ENCODE measurements at places on chromosomes 5 and 9.

GRCh38 chr5:4191703-4192102 lies 596.1 kb downstream of the IRX1 start:
- no peak for DNase-seq

DNA sequence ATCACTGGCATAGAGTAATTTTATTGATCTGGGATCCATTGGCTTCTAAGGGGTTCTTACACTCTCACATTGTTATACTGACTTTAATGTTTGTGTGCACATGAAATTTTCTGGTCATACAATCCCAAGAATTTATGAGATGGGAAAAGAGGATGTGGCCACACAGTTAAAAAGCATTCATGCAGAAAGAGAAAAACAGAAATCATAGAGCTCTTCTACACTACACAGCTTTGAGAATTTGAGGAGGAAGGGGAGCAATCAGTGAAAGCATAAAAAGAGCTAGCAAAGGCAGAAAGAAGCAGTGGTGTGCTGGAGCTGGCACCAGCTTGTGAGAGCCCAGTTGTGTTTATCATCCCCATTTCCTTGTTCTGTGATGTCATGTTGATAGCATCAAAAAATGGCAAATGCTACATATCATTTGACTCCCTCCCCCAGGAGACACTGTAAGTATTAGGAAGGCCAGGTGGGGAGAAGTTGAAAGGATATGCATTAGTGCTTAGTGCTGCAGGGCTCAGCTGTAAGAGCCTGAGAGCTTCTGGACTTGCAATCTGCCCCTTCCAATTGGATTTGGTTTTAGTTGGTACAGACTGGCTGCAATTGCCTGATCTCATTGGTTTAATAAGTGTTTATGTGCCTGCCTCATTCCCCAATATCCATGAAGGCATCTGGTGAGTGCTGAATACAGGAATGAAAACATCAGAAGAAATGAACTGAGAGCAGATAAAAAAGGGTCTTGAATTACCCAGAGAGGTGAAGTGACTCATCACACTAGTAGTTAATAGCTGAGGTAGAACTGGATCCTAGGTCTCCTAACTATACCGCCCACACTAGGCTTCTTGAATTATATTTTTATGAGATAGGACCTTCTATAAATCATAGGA lies 30.9 kb downstream of the RHOBTB3 start:
- no peak for DNase-seq

- no peak for DNase-seq
Measured at GRCh38 chr9:69932901-69933300, 110.7 kb upstream of the MAMDC2 start.

GRCh38 chr9:135693265-135693664 lies 6.0 kb downstream of the SOHLH1 start:
- no peak for DNase-seq

- DNase-seq = no peak
Measured at GRCh38 chr5:51622161-51622790, 239.0 kb downstream of the ISL1 start.

- no peak for DNase-seq
Measured at GRCh38 chr9:14671377-14671776, 21.9 kb downstream of the ZDHHC21 start.

GRCh38 chr5:147671365-147671764 lies 111.2 kb downstream of the JAKMIP2 start:
- DNase-seq = no peak

GRCh38 chr5:178532666-178533065 lies 57.5 kb downstream of the COL23A1 start:
- DNase-seq = no peak

DNA sequence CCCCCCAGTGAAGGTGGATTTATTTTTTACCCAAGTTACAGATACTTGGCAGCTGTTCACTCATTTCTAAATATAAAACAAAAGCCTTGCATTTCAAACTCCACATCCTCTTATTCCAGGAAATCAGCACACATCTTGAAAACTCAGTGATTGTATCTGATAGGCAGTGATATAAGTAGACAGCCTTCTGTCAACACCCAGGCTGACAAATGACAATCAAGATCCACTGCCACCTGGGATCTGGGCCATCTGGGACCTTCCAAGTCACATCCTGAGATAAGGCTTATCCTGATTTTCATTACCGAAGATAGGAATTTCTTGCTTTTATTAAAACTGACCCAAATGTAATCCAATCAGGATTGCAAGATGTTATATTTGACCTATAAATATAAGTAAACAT lies 201.3 kb upstream of the PUM3 start:
- no peak for DNase-seq

DNA sequence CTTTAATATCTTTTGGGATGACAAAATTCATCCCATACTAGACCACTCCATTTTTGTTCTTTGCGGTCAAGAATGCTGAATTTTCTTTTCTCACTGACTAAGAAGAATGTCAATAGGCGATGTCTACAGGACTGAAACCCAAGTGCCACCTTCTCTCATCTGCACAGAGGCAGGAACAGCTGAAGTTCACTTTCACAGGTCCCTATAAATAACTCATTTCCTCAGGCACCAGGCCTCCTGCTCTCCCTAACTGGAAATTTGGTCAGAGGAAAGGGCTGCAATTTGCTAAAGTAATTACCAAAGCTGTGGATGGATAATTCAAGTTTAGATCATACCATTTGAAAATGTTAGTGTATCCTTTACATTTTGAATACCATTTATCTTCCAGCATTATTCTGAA lies 142.9 kb downstream of the DIRAS2 start:
- DNase-seq = no peak

DNA sequence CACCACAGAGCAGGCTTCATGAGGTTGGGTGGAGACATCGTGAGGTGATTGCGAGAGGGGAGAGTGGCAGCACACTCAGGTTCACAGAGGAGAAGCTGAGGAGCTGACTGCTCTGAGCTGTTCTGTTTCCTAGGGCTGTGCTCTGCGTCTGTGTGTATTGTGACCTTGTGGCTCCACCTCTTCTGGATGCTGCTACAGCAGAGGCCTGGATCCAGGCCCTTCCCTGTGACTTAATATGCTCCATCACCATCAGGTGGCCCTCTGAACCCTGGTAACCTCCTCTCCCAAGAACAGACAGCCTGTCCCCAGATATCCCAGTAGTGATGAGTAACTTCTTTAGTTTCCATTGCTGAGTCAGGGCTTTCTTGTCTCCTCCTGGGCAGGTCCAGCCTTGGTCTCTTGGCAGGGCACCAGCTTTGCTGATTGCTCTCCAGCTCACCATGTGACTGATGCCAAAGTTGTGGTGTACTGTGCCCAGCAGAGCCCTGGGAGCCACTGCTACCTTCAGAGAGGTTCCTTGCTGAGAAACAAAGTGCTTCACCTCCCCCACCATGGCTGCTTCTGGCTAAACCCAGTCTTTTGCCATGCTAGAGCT lies 212.8 kb upstream of the CHD1 start:
- DNase-seq = no peak

GRCh38 chr9:117400171-117400570 lies 14.7 kb downstream of the ASTN2 start:
- peak; percentile 52 for DNase-seq

GRCh38 chr5:138109463-138110265 lies 25.8 kb downstream of the WNT8A start:
- DNase-seq = no peak

DNA sequence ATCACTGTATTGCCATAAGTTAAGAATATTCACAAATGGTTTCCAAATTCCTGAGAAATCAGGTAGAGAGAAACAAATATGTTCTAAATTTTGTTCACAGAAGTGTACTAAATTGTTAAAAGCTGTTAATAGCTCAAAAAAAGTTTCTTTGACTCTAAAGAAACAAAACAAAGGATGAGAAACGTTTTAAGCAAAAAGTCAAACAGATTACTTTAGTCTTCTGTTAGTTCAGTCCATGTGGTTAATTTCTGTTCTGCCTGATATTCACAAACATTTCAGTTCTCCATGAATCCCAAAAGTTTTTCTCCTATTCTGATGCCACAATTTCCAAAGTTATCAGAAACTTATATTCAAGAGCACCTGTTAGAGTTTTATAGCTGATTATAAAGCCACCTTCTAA lies 7.7 kb upstream of the FANCC start:
- no peak for DNase-seq

DNA sequence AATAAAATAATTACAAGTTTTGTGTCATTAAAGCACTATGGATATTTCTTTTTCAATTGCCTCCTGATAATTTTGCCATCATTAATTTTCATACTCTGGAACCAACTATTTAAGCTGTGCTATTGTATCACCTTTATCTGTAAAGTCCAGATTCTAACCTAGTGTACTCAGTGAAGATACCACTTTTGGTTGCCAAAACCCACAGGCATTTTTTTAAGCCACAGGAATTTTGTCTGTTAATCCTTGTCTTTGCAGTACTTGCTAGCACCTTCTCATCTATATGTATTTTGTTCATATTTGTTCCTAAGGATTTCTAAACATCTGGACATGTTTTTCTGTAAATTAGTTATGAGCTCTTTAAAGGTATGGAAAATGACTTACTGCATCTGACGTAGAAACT lies 481.4 kb upstream of the DAB2 start:
- DNase-seq = no peak

DNA sequence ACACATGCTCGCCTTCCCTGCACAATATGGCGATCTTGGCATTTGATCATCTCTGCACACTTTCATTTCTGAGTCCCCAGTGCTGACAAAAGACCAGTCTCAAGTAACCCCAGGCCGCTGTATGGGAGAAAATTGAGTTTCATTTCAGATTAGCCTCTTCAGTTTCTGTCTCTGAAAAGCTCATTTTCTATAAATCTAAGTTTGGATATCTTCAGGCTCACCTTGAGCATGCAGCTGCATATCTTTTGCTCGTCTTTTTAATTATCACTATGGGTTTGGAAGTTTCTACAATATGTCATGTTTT lies 169.1 kb upstream of the MAST4 start:
- no peak for DNase-seq

DNA sequence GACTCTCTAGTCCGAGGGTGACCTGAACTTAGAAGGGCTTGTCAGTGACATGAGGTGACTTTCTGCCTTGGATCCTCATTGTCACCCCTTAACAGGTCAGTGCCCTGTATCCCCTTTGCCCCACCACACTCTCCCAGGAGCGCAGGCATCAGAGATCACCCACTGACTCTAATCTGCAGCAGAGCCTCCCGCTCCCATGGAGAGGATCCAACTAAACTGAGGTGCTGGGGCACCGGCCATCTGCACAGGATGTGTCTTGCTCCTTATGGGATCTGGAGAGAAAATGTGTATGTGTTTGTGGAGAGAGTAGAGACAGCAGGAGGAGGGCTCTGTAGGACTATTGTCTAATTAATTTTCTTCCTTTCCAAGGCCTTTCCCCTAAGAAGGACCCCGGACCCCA lies 213.7 kb downstream of the ROR2 start:
- DNase-seq = no peak

DNA sequence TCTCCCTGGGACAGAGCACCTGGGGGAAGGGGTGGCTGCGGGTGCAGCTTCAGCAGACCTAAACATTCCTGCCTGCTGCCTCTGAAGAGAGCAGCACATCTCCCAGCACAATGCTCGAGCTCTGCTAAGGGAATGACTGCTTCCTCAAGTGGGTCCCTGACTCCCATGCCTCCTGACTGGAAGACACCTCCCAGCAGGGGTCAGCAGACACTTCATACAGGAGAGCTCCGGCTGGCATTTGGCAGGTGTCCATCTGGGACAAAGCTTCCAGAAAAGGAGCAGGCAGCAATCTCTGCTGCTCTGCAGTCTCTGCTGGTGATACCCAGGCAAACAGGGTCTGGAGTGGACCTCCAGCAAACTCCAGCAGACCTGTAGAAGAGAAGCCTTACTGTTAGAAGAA lies 77.2 kb downstream of the SLCO6A1 start:
- peak; percentile 0 for DNase-seq

GRCh38 chr5:160672521-160672920 lies 179.5 kb downstream of the ATP10B start:
- no peak for DNase-seq
